Activated CD4-positive, alpha-beta memory T cell treated with anti-CD3 and anti-CD28 coated beads for 36 hours (primary cell): ENCODE measurements at places on chromosomes 11 and 22. TPM values are rescaled to one million over a fixed set of nuclear protein-coding genes. Genes with fewer than 3 reads are reported as not detected.
A peak's percentile ranks its signal among the peaks of the same experiment; 100 is the strongest.

The DEUP1 gene
- total RNA-seq, result not detected

- peaks cover 39% of the 10 kb centered on the region for H3K36me3 ChIP-seq
- H3K4me3 ChIP-seq, result no peak overlapping the region
- no peak for DNase-seq
Observed at GRCh38 chr11:116870054-116870453, 32.6 kb upstream of the APOA1 start.

DNA sequence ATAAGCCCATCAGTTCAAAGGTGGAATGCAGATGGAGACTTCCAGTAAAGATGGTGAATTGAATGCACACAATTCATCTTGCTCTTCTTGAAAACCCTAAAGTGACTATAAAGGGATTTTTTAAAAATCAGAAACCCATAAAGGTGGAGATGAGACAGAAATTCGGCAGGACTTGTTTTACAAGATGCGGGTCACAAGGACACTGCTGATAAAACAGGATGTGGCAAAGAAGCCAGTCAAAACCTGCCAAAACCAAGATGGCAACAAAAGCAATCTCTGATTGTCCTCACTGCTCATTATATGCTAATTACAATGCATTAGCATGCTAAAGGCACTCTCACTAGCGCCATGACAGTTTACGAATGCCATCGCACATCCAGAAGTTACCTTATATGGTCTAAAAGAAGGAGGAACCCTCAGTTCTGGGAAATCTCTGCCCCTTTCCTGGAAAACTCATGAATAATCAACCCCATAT is 137.1 kb downstream of the NECTIN1 start:
- no peak overlapping the region for H3K27ac ChIP-seq
- H3K4me3 ChIP-seq, result no peak overlapping the region
- no peaks in the 10 kb centered on the region for H3K36me3 ChIP-seq
- peaks cover 16% of the 10 kb centered on the region for H3K27me3 ChIP-seq

DNA sequence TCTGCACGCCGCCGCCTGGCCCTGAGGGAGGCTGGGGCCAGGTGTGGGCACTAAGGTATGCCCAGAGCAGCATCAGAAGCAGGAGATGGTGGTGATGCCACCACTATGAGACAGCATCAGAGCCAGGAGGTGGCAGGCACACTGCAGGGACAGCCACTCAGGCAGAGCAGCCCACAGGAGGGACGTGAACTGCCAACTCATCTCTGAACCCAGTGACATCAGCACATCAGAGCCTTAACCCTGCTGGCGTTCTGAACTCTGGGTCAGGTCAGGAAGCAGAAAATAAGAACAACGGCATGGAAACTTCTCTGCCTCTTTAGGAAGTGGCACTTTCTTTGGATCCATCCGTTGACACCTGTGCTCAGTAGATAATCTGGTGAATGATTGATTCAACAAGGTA is 14.7 kb upstream of the IFT27 start:
- H3K36me3 ChIP-seq, result no peaks in the 10 kb centered on the region
- H3K4me1 ChIP-seq, result peaks cover 7% of the 10 kb centered on the region
- H3K27me3 ChIP-seq, result peaks cover 10% of the 10 kb centered on the region

DNA sequence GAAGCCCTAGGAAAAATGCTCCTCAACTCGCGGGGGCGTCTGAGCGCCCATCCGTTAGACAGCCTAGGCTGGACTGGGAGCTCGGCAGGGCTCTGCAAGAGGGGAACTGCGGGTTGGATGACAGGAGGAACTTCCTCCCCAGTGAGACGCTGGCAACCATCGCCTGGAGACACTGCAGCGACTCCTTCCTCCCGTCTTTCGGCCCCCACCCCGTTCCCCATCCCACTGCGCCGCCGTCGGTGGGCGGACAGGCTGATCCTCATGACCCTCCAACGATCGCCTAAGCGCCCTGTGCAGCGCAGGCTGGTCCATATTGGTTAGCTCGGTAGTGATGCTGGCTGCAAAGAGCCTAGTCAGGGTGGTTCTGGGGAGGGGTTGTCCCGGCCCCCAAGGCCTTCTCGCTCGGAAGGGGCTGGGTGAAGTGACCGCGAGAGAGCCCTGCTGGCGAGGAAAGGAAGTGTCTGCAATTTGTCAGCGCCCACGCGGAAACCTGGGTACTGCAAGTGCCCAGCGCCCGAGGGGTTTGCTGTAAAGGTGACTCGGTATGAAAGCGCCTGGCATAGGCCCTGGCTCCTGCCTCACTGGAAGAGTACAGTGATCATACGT is 638 bp downstream of the NRGN start:
- peaks cover 1% of the 10 kb centered on the region for H3K36me3 ChIP-seq
- H3K4me3 ChIP-seq, result peak overlapping the region; percentile 79
- H3K27ac ChIP-seq, result no peak overlapping the region
- peak; percentile 82 for DNase-seq
- peaks cover 13% of the 10 kb centered on the region for H3K4me1 ChIP-seq
- peaks cover 3% of the 10 kb centered on the region for H3K27me3 ChIP-seq

DNA sequence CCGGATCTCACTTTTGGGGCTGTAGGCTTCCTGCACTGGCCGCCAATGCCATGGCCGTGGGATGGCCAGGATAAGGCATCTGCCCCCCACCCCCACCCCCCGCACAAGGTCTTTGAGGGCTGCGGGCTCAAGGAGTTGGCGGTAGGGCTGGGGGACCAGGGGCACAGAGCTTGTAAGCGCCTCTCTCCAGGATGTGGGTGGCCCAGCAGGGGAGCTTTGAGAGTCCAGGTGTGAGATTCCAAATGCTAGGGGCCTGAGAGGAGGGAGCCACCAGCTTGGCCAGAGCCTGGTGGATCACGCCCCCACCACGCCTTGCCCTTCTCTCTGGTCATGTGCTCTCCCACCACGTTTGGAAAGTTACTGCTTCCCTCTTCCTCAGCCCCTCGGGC is 5.0 kb downstream of the CD81 start:
- peaks cover 7% of the 10 kb centered on the region for H3K36me3 ChIP-seq
- no peaks in the 10 kb centered on the region for H3K27me3 ChIP-seq
- H3K4me3 ChIP-seq, result no peak overlapping the region
- DNase-seq, result no peak
- no peak overlapping the region for H3K27ac ChIP-seq

DNA sequence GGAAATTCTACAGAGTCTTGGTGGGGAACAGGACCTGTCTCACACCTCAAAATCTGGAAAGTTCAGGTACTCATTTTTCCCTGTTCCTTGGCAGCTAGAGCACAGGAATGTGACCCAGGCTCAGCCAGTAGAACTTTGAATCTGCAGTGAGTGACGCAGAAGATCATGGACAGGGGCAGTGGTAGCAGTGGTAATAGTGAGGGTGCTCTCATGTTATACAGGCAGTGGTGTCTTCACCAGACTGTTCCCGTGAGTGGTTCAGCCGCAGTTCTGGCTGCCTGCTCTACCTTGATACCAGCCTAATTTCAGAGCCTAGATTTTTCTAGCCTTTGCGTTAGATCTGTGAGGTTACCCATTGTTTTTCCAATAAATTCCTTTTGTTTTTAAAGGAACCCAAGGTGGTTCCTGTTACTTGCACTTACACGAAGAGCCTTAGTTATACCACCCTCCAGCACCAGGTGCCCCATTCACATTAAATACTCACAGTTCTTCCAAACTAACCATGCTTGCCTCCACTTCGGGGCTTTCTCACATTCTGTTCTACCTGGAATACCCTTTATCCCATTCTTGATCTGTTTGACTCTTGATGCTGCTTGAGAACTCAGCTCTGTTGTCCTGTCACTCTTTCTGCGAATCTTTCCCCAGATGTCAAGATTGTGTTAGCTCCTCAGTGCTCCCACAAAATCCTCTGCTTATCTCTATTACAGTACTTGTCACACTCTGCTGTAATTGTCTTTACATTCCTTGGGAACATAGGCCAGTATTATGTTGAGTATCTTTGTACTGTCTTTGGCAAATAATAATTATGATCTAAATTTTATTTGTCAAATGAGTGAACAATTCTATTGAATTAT is 47.8 kb downstream of the SWAP70 start:
- no peaks in the 10 kb centered on the region for H3K27me3 ChIP-seq
- no peak overlapping the region for H3K27ac ChIP-seq
- peaks cover 7% of the 10 kb centered on the region for H3K4me1 ChIP-seq
- H3K4me3 ChIP-seq, result no peak overlapping the region
- DNase-seq, result no peak

GRCh38 chr11:120648771-120649170 is 137.2 kb downstream of the GRIK4 start:
- DNase-seq, result no peak
- no peaks in the 10 kb centered on the region for H3K4me1 ChIP-seq
- peaks cover 11% of the 10 kb centered on the region for H3K27me3 ChIP-seq
- no peak overlapping the region for H3K27ac ChIP-seq
- H3K36me3 ChIP-seq, result no peaks in the 10 kb centered on the region

GRCh38 chr11:44224867-44225501 is 85.0 kb downstream of the ALX4 start:
- no peak for DNase-seq
- no peak overlapping the region for H3K27ac ChIP-seq
- no peak overlapping the region for H3K4me3 ChIP-seq
- peaks cover 15% of the 10 kb centered on the region for H3K4me1 ChIP-seq
- peaks cover 3% of the 10 kb centered on the region for H3K36me3 ChIP-seq

The PPP2R5B gene
- 11.9 TPM for total RNA-seq

DNA sequence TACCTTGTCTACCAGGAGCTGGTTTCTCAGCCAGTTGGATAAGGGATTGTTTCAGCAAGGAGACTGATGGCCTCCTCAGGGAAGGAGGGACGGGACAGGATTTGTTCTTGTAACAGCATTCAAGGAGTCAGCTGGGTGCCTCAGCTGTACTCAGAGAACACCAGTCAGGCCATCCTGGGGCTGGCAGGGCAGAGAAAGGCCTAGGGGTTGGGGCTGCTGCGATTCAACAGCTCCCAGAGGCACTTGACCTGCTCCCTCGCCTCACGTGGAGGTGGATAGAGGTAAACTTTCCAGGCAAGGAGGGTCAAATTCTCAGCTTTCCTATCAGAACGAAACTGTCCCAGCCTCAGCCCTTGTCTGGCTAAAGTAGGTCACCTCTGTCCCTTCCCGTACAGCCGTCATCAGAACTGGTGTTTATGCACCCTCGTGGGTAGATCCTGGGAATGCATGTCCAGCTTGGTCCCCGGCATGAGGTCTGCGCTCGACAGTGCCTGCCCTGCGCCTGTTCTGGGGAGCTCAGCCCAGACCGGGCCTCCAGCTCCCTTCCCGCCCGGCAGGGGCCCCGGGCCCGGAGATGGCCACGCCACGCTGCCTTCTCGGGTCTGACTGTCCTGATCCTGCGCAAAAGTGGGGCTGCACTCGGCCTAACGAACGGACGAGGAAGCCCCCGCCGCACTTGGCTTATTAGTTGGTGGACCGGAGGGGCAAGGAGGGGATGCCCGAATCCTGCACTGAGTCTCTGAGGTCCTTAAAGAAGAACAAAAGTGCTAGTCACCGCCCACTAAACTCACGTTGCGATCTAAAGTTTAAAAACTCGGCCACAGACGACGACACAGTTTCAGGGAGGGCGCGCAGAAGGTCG is 762 bp upstream of the CCDC134 start:
- no peaks in the 10 kb centered on the region for H3K27me3 ChIP-seq
- H3K36me3 ChIP-seq, result peaks cover 2% of the 10 kb centered on the region
- H3K27ac ChIP-seq, result peak overlapping the region; percentile 95
- DNase-seq, result peak; percentile 38
- peaks cover 35% of the 10 kb centered on the region for H3K4me1 ChIP-seq
